Activated CD4-positive, alpha-beta T cell treated with anti-CD3 and anti-CD28 coated beads for 48 hours (primary cell): ENCODE measurements at places on chromosomes 5 and 9.

DNA sequence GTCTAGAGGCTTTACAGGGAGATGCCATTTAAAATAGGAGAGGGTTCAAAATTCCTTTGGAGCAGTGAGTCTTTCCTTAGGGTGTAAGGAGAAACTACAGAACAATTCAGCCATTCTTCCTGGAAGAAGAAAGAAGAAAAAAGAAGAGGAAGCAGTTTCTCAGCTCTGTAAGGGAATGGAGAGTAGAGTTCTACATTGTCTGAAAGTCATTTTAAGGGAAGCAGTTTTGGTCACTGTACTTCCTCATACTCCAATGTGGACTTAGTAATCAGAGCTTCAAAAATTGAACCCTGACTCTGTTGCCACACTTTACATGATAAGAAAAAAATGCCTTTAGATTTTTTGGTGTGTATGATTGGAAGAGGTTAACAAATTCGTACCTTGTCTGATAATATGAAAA is 122.4 kb downstream of the LRRC70 start:
- no peak for DNase-seq

DNA sequence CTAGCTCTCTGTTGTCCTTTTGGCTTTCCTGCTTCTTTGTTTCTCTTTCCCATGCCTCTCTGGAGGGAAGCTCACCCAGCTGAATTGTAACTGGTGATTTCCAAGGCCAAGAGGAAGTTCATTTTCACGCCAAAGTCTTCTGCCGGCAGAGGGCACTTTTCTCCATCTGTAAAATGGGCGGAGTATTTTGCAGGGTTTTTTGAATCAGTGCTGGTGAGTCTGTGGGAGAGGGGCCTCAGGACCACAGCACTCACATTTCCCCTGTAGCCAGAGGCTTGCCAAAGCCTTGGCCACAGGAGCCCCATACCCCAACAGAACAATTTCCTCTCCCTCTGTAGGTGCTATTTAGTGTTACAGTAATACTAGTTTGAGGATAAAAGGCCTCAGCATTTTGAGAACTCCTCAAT is 42.3 kb upstream of the MATR3 start:
- DNase-seq = peak; percentile 43

DNA sequence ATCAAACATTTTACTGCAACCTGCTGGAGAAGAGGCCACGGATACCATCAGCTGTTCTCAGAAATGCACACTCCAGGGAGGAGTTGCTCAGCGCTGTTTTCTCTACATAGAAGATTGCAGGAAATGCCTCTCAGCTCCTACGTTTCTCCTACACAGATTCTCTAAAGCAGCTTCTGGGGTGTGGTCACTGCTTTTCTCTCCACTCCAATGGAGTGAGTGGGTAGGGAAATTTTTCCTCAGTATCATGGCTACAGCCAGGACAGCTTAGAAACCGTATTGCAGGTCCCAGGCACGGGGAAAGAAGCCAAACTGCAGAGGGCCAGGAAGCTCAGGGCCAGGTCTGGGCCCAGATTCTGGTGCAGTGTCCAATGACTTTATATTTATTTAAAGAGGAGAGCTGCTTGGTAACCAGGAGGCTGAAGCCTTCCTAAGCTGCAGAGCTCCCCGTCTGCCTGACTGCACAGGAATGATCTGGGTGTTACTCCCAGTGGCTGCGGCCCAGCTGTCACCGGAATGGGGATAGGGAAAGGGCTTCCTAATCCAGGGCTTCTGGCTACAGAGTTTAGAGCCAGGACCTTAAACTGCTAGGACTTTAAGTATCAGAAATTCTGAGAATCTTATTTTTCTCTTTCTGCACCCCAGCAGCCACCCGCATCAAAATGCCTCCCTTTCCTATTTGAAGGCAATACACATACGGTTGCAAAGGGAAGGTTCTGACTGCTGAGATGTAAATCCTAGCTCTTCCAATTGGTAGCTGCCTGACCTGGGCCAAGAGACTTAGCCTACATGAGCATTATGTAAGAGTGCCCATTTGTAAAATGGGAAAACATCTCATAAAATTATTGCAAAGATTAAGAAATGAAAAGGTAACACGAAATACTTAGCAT is 1.4 kb upstream of the SPTAN1 start:
- no peak for DNase-seq

DNA sequence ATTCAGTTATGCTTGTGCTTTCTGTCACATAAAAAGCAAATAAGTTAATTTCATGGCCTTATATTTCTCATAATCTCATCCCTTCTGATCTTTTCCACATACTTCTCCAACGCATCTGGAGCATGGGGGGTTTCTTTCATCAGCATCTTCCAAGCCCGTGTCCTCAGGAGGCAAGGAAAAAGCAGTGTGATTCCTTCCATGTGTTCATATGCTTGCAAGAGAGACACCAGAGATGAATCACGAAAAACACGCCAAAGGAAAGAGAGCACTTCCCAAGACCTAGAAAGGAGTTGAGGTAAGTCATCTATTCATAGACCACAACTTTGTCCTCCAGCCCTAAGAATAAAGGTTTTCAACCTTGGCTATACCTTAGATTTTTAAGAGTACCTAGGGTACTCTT is 26.0 kb upstream of the SVEP1 start:
- no peak for DNase-seq

DNA sequence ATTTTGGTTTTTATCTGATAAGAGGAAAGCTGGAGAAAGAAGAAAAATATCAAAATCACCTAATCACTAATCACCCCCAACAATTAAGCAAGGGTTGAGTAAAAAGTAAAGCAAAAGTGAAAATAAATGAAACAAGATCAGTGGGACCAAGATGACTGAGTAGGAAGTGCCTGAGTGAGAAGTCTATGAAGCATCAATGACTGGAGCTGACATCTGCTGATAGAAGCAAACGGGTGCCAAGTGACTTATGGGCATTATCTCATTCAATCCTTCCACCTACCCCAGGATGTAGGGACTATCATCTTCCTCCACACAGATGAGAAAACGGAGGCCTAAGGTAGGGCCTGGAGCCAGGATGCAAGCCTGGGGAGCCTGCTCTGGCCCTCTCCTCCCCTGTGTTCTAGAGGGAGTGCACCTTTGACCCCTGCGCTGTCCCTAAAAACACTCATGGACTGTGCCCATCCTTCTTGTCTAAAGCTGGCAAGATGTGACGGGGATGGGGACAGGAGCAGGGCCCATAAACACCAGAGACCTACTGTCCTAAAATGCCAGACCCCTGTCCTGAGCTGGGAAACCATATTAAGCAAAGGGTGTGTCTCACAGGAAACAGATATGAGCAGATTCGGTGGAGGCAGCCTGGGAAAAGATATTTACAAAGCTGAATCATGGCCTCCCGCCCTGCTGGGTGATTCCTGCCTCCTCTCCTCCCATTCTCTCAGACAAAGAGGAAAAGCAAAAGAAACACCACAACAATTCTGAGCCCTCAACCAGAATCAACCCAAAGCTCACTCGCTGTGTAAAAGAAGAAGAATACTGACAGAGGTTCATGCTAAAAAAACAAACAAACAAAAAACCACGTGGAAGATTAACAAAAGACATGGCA is 116.0 kb downstream of the AUH start:
- DNase-seq = no peak

DNA sequence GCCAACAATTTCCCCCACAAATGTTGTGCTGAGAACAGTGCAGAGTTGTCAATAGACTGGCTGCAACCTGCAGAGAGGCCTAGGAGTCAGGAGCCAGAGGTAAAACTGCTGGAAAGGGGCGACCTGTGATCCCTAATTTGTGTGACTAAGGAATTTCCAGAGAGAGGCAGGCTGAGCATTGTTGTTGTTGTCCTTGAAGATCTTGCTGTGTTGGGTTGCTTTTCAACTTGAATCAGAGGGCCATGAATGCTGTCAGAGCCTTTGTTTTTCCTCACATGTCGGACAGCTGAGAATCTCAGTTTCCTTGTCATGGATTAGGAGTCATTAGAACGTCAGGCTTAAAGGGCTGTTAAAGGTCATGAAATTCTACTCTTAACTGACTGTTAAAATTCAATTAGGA is 134.6 kb upstream of the ASTN2 start:
- no peak for DNase-seq

GRCh38 chr9:16864649-16865434 is 5.6 kb downstream of the BNC2 start:
- DNase-seq = no peak

DNA sequence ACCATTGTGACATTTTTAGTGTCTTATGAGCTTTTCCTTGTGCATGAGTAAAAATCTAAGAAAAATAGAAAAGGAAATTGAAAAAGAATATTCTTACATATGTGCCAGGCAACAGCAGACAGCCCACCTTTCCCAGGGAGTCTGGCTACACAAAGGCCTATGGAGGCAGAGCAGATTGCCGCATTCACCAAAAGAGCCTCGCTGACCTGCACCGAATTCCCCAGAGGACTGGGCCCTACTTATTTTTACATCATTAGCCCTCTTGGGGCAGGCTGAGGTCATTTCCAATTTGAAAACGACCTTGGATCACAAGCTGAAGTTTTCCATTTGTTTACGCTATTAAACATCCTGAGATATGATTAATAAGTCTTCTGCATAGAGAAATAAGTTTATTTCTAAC is 66.2 kb upstream of the WDR41 start:
- DNase-seq = no peak

- DNase-seq = no peak
Observed at GRCh38 chr5:74935752-74936091, 69.5 kb upstream of the FAM169A start.

DNA sequence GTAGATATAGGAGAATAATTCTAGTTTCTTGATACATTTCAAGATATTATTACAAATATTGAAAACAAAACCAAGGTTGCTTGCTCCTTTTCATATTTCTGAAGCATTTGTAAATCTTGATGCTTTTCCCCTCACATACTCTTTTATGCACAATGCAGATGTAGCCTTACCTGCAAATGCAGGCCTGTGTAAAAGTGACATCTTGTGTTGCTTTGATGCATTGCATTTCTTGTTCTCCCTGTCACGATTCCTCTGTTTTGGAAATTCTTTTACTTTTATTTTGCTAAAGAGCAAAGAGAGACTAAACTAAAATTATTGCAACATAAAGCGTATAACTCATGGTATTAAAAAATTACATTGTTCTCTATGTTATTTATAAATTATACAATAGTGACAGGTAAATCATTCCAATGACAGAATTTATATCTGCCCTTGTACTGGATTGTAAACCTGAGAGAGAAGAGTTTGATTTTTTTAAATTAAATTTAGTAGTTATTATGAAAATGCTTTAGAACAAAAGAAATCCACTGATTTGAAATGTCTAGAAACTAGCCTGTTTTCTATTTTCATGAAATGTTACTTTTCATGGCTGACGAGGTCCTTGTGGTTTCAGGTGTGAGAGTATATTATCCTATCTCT is 970.0 kb downstream of the MAT2B start:
- DNase-seq = no peak

DNA sequence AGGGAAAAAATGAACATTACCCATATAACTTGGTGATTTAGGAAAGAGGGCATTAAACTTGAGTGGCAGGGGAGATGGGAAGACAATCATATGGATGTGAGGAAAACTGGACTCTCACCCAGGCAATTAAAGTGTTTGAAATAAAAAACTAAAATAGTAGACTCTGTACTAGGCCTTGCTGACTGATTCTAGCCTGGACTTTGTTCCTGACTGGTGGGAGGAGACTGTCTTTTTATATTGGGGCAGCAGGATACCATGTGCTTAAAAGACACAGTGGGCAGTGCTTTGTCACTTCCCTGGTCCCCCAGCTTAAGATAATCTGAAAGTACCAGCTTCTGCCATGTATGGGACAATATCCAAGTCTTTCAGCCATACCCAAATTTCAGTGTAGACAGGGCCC is 107.0 kb downstream of the ACTL7B start:
- DNase-seq = no peak

GRCh38 chr9:18338042-18338441 is 135.9 kb upstream of the ADAMTSL1 start:
- no peak for DNase-seq

- DNase-seq = no peak
Observed at GRCh38 chr9:115400796-115401195, 282.8 kb upstream of the TNC start.

DNA sequence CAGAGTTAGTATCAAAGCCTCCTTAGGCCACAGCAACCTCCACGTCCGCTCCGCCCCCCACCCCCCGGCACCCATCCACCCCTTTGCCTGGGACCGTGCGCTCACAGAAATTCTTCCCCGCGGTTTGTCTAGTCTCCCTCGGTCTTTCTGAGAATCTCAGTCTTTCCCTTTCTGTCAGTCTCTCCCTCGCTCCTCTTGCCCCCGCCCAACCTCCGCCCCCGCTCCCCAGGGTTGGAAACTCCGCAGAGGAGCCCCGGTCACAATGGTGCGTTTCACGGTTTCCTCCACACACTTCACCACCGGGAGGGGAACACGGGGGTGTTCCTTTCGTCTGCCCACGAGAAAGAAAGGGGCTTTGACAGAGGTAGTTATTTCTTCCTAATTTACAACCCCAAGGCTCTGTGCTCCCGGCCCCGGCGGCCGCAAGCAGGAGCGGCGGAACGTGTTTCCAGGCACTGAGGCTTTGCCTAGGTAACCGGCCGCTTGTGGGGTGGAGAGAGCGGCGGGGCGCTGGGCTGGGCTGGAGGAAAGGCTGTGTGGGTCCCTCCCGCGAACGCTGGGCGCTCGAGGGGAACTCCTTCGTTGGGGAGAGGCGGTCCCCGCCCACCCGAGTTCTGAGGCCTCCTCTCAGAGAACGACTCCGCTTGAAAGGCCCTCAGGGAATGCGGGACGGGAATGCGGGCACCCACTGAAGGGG is 2.1 kb downstream of the NR4A3 start:
- peak; percentile 85 for DNase-seq

DNA sequence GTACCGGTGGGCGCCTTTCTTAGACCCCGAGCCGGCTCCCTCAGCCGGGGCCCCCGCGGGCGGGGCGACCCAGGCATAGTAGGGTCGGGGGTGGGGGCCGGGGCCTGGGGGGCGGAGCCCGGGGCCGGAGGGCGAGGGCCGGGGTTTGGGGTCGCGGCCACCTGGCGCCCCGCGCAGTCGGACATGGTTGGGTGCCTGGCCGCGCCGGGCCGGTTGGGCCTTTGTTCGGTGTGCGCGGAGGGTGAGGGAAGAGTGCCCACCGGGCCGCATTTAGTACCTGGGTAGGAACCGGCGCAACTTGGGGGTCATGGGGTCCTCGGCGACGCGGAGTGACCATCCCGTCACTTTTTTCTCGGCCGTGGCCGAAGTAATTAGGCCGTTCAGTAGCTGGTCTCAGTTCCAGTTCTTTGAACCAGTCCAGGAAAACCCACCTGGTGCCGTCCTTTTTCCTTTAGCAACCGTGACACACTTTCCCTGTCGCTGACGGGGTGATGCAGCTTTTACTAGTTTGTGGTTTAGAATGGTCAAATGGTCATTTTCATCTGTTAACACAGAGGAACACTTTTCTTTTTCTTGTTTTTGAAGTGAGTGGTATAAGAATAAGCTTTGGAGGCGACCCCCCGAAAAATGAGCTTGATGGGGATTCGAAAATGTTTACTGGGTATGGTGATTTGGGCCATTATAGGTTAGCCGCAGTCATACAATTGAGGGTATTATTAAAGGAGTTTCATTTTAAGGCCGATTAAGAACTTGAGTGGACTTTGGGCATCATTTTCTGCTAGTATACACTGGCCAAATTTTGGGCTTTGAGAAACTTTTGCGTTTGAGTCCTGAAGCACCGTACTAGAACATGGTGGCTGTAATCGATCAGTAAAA is 589 bp downstream of the CKS2 start:
- DNase-seq = peak; percentile 28

- DNase-seq = no peak
Observed at GRCh38 chr9:120265791-120266190, 314.2 kb downstream of the CDK5RAP2 start.

- no peak for DNase-seq
Observed at GRCh38 chr9:127020802-127021078, 101.7 kb downstream of the ANGPTL2 start.

- no peak for DNase-seq
Observed at GRCh38 chr5:168341178-168341577, 49.7 kb downstream of the WWC1 start.

GRCh38 chr9:92429836-92430235 is 5.6 kb upstream of the OMD start:
- DNase-seq = no peak
